Heart left ventricle (tissue), 16 donors: ENCODE measurements at places on chromosomes 6 and 20. TPM values are rescaled to one million over a fixed set of nuclear protein-coding genes. Genes with fewer than 3 reads are reported as not detected.

- H3K4me1 ChIP-seq, result no peaks in the 10 kb centered on the region
- H3K36me3 ChIP-seq, result no peaks in the 10 kb centered on the region
- no peak overlapping the region for H3K27ac ChIP-seq
These were observed 387.5 kb downstream of the HACE1 start for GRCh38 chr6:104472021-104472901.

DNA sequence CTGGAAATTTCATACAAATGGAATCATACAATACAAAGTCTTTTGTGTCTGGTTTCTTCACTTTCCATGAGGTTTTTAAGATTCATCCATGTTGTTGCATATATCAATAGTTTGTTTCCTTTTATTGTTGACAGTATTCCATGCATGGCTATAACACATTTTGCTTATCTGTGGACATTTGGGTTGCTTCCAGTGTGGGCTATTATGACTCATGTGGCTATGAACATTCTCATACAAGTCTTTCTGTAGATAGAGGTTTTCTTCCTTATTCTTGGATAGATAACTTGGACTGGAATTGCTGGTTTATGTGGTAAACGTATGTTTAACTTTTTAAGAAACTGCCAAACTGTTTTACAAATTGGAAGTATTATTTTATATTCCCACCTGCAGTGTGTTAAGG is 30.0 kb upstream of the KIF6 start:
- no peak for DNase-seq
- H3K36me3 ChIP-seq, result no peaks in the 10 kb centered on the region
- H3K27ac ChIP-seq, result no peak overlapping the region
- H3K27me3 ChIP-seq, result no peaks in the 10 kb centered on the region

DNA sequence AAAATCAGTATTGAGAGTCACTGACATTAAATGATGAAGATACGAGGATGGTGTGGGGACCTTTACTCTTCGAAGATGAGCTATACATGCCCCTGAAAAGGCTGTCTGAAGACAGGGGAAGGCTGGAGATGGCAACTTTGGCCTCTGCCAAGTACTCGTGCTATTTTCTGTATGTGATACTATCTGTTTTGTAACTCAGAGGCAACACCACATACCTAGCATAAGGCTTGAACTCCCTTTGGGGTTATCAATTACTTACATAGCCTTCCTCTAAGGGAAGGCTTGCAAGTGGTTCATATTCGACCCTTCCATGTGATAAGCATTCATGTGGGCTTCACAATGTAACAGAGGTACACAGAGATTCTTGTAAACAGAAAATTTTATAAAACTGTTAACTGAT is 68.7 kb upstream of the FBXO30 start:
- peaks cover 24% of the 10 kb centered on the region for H3K36me3 ChIP-seq
- H3K4me3 ChIP-seq, result no peak overlapping the region
- peaks cover 3% of the 10 kb centered on the region for H3K4me1 ChIP-seq
- no peak overlapping the region for H3K27ac ChIP-seq
- H3K27me3 ChIP-seq, result no peaks in the 10 kb centered on the region

- no peak overlapping the region for H3K4me3 ChIP-seq
- no peak overlapping the region for H3K27ac ChIP-seq
These were observed 43.3 kb downstream of the VAPB start for GRCh38 chr20:58432186-58432954.

- H3K4me3 ChIP-seq, result no peak overlapping the region
- H3K27me3 ChIP-seq, result no peaks in the 10 kb centered on the region
- no peak for DNase-seq
- H3K27ac ChIP-seq, result no peak overlapping the region
These were observed 18.1 kb downstream of the PTPRA start for GRCh38 chr20:2891343-2891742.

- H3K4me1 ChIP-seq, result no peaks in the 10 kb centered on the region
- no peaks in the 10 kb centered on the region for H3K36me3 ChIP-seq
- H3K27me3 ChIP-seq, result no peaks in the 10 kb centered on the region
- H3K27ac ChIP-seq, result no peak overlapping the region
- no peak overlapping the region for H3K4me3 ChIP-seq
- DNase-seq, result no peak
These were observed 78.4 kb upstream of the FBXL4 start for GRCh38 chr6:99026135-99026534.

DNA sequence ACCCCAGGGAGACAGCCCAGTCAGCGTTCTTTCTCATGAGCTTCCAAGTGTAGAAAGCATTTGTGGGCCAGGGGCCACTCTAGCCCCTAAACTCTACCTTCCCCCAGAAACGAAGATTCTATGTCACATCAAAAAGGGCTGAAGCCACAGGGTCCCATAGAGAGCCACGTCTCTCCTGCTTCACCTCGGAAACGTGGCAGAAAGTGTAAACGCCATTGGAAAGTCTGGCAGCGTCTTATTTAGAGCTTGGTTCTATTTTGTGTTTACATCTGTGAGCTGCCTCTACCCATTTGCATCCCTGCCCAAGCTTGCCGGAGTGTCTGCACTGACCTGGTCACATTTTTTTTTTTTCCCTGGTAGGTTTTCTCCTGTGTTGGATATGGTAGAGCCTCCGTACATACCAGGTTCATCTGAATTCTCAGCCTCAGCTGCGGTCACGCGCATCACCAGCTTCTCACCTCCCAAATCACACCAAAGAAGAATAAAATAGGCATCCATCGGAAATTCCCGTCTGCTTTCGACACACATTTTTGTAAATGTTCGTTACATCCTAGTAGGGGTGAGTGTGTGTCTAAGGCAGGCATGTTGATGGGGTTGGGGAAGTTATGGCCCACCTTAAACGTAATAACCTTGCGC is 62.6 kb downstream of the NPEPL1 start:
- no peaks in the 10 kb centered on the region for H3K36me3 ChIP-seq
- no peak overlapping the region for H3K4me3 ChIP-seq
- no peak for DNase-seq
- H3K27ac ChIP-seq, result no peak overlapping the region
- peaks cover 4% of the 10 kb centered on the region for H3K27me3 ChIP-seq
- no peaks in the 10 kb centered on the region for H3K4me1 ChIP-seq

GRCh38 chr6:34468378-34468892 is 2.6 kb downstream of the PACSIN1 start:
- no peak for DNase-seq
- H3K27me3 ChIP-seq, result peaks cover 32% of the 10 kb centered on the region
- peaks cover 5% of the 10 kb centered on the region for H3K4me1 ChIP-seq
- no peak overlapping the region for H3K27ac ChIP-seq
- no peaks in the 10 kb centered on the region for H3K36me3 ChIP-seq

- H3K4me3 ChIP-seq, result no peak overlapping the region
- no peaks in the 10 kb centered on the region for H3K36me3 ChIP-seq
- H3K4me1 ChIP-seq, result no peaks in the 10 kb centered on the region
- H3K27ac ChIP-seq, result no peak overlapping the region
- H3K27me3 ChIP-seq, result no peaks in the 10 kb centered on the region
- DNase-seq, result no peak
These were observed 68.5 kb downstream of the MAP3K5 start for GRCh38 chr6:136723780-136724179.

DNA sequence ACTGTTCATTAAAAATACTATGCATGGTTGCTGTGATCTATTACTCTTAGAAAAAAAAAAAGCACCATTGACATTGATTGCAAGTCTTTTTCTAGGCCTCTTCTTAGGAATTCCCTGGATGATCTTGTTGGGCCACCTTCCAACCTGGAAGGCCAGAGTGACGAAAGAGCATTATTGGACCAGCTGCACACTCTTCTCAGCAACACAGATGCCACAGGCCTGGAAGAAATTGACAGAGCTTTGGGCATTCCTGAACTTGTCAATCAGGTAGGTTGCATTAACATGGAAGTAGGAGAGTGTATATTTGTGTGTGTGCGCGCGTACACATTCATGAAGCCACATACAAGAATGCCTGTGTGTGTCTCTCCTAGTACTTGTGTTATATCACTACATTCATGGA is 140.4 kb downstream of the NCOA3 start:
- no peak overlapping the region for H3K27ac ChIP-seq
- H3K27me3 ChIP-seq, result no peaks in the 10 kb centered on the region
- H3K4me3 ChIP-seq, result no peak overlapping the region
- H3K36me3 ChIP-seq, result peaks cover 94% of the 10 kb centered on the region
- H3K4me1 ChIP-seq, result no peaks in the 10 kb centered on the region
- DNase-seq, result no peak

DNA sequence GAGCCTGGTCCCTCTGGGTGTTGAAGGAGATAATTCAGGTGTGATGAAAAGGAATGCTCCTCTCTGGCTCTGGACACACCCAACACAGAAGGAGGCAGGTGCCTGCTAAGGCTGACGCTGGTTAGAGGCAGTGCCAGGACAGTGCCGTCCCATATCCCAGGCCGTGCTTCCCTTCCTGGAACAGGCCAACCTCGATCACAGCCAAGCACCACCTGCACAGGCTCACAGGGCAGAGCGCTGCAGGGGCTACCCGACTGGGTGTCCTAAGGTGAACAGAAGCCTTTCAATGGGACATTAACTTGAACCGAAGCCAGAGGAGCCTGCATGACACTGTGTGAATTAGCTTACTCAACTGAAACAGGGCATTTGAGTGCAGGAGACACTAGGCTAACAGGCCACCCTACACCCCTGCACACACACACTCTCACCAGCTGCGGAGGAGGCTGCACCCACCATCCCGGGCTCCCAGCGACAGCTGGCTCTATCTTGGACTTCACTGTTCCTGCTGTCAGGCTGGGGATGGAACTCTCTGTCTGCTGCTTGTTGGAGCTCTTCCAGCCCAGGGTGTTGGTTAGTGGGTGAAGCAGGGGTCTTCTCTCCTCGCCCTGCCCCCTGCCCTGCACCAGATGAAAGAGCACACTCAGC is 347.2 kb downstream of the TAF4 start:
- H3K36me3 ChIP-seq, result no peaks in the 10 kb centered on the region
- H3K4me1 ChIP-seq, result no peaks in the 10 kb centered on the region
- no peak overlapping the region for H3K4me3 ChIP-seq
- DNase-seq, result no peak

GRCh38 chr20:23918101-23918862 is 38.7 kb upstream of the CST5 start:
- H3K4me3 ChIP-seq, result no peak overlapping the region
- no peaks in the 10 kb centered on the region for H3K36me3 ChIP-seq
- H3K4me1 ChIP-seq, result no peaks in the 10 kb centered on the region
- no peak overlapping the region for H3K27ac ChIP-seq

DNA sequence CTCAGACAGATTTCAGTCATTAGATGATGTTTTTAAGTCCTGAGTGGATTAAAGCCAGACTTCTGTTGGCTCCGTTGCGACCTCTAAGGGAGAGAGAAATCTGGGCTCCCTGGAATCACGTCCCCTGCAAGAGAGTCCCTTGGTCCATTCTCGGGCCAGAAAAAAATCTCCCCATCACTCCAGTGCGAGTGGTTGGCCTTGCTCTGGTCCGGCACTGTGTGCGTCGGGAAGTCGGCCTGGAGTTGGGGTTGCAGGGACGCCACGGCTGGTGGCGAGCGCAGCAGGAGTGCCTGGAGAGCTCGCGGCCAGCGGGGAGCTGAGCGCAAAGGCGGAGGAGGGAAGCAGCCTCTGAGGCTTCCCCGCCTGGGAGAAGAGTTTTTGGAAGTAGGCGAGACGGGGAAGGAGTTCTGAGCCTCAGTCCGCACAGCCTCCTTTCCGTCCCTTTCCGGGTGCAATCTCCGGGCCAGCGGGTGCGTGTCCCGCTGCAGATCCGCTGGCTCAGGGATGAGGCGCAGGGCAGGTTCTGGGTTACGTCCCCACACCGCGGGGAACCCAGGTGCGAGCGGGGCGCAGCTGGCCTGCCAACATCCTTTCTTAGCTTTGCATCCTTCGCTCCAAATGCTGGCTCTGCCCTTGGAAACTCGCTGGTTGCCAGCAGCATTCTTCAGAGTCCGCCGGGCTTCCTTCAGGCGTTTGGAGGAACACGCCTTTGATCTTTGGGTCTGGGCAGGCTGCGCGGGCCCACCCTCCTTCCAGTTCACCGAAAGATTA is 6.8 kb downstream of the TCF21 start:
- H3K36me3 ChIP-seq, result peaks cover 15% of the 10 kb centered on the region
- peak overlapping the region; percentile 34 for H3K27ac ChIP-seq
- peak; percentile 64 for DNase-seq
- H3K4me1 ChIP-seq, result peaks cover 41% of the 10 kb centered on the region
- H3K27me3 ChIP-seq, result peaks cover 8% of the 10 kb centered on the region

- no peaks in the 10 kb centered on the region for H3K27me3 ChIP-seq
- H3K4me3 ChIP-seq, result no peak overlapping the region
- no peaks in the 10 kb centered on the region for H3K36me3 ChIP-seq
- no peak for DNase-seq
These were observed 37.8 kb upstream of the SUMO4 start for GRCh38 chr6:149362289-149362688.

DNA sequence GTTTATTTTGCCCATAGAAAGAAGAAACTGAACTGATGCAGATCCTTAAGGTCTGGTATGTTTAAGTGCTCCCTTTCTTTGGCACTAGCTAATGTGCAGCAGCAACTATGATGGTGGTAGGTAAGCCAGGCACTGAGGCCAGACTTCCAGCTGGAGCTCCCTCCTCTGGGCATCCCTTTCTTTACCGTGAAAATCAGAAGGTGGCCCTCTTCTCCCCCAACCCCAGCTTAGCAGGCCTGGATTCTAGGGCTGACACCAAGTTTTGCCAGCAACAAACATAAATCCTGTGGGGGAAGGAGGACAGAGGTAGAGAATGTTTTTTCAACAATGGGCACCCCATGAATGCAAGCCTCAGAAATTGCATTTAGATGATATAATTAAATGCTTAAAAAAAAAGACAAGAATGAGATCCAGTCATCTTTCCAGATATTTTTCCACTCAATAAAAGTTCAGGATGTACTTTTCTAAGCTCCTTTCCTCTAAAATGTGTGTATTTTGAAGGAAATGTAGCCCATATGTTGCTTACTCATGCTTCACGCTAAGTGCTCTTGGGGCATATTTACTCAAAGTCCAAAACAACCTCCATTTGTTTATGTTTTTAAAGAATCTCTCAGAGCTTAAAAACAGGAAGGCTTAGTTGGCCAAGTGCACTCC is 123.9 kb upstream of the NXT1 start:
- no peaks in the 10 kb centered on the region for H3K36me3 ChIP-seq
- no peak overlapping the region for H3K27ac ChIP-seq
- H3K4me3 ChIP-seq, result no peak overlapping the region
- H3K4me1 ChIP-seq, result no peaks in the 10 kb centered on the region

DNA sequence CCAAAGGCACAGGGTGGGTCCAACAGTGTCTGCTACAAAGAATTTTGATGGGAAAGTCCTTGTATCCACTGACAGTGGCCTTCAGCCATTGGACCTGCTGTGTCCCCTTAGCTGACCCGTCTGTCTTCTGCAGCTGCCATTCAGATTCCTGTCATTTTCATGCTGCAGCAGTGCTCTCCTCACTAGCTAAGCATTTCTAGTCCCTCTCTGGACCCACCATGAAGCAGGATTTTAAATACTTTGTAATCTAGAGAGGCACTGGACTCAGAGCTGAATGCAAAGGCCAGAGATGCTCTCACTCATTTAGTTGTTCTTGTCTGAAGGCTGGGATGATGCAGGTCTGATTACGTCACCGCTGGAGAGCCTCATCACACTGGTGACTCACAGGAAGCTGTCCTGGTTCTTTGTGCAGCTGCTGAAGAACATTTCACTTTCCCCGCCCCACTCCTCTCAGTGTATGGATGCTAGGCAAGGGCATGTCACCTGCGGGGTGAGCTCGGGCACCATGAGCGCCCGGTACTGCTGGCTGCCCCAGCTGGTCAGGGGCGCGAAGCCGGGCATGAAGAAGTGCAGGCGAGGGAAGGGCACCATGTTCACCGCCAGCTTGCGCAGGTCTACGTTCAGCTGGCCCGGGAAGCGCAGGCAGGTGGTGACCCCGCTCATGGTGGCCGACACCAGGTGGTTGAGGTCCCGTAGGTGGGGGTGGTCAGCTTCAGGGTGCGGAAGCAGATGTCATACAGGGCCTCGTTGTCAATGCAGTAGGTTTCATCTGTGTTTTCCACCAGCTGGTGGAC is 19.4 kb upstream of the TUBB2A start:
- H3K27me3 ChIP-seq, result no peaks in the 10 kb centered on the region
- DNase-seq, result no peak
- no peak overlapping the region for H3K4me3 ChIP-seq
- H3K27ac ChIP-seq, result no peak overlapping the region
- no peaks in the 10 kb centered on the region for H3K36me3 ChIP-seq
- no peaks in the 10 kb centered on the region for H3K4me1 ChIP-seq

Gene RIPPLY2
- not detected for total RNA-seq

Gene SPDEF
- total RNA-seq, result not detected

Gene THBD
- total RNA-seq, result 17.7 TPM

Gene AIF1
- 6.8 TPM for total RNA-seq
